ENCODE measurements at places on chromosomes 11 and 22.

DNA sequence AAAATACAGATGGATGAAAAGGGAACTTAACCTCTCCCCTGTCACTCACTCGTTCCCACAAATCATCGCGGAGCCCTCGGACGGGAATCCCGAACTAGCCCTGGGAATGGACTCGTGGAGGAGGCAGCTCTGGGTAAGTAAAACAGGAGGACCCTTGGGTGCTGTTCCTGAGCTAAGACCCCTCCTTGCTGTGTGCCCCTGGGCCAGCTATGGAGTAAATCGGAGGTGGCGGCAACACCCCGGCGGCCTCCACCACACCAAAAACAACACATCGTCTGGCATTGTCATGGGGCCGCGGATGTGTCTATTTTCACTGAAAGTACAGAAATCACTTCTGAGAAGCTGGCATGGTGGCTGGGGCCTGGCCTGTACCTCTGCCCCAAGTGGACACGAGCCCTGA is 12.1 kb downstream of the CPT1A start:
- no peak for DNase-seq

- no peak for DNase-seq
Observed at GRCh38 chr11:94283678-94284077, 20.7 kb upstream of the IZUMO1R start.

DNA sequence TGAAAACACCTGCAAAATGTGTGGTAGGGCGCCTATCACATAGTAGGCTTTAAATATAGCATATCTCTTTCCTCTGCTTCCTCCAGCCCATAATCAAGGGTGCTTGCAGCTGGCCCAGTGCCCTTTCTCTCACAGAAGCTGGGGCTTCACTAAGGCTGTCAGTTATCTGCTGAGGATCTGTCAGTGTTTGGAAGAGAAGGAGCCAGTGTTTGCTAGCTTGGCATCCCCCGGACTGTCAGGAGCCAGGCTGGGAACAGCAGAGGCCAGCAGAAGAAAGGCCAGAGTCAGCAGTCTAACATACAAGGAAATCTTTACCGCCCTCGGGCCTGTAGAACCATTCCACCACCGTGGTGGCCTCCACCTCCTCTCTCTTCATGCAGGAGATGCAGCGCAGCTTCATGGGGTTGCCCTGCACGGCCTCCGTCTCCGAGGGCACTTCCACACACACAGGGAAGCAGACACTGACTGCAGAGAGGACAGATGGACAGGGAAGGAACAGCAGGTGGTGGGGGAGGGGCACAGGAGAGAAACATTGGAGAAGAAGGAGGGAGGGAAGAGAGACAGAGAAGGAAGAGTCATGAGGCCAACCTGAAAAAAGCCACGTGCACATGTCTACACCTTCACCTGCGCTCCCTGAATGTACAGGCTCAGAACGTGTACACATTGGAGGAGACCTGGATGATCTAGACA is 9.0 kb downstream of the SCN3B start:
- no peak for DNase-seq

DNA sequence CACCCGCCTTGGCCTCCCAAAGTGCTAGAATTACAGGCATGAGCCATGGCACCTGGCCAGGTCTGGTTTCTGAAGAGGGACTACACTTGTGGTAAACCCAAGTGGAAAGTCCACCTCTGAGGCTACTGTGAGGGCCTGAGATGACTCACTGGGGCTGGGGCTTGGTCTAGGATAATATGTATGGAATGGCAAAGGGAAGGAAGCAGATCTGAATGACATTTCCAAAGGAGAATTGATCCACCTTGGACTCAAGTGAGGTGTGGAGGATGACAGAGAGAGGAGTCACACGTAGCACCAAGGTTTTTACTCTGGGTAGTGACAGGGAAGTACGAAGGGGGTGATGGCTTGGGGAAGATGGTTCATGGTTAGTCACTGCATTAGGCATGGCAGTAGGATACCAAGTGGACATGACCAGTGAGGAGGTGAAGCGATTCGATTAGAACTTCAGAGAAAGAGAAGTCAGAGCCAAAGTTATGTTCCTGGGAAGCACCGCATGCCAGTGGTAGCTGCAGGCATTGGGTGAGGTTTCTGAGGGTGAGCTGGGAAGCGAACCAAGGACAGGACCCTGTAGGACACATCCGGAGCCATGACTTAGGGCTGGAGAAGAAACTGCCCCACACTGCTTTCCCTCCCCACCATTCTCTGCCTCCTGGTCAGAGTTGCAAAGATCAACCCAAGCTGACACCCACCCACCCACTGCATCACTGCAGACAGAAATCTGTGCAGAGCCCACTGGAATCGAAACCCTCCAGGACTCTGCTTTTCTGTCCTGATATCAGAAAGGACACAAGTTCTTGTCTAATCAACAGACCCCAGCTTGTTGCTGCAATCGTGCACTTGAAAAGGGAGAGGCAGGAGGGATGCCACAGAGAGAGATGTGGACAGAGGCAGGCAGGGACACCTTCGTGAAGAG is 13.0 kb upstream of the BCL9L start:
- no peak for DNase-seq

DNA sequence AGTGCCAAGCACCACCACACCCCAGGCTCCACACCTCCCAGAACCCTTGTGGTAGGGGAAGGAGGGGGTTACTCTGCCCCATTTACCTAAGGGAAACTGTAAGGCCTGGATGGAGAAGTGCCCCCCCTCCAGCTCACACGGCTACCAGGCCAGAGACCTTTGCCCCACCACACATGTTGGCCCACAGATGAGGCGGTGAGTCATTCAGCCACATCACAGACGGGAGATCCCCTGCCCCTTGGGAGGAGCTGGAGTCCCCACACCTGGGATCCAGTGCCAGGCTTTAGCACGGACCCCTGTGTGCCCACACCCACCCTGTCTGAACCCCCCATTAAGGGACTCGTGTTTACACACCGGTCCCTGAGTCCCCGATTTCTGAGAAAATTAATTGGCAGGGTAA is 24.9 kb downstream of the CDKN1C start:
- DNase-seq, result no peak

DNA sequence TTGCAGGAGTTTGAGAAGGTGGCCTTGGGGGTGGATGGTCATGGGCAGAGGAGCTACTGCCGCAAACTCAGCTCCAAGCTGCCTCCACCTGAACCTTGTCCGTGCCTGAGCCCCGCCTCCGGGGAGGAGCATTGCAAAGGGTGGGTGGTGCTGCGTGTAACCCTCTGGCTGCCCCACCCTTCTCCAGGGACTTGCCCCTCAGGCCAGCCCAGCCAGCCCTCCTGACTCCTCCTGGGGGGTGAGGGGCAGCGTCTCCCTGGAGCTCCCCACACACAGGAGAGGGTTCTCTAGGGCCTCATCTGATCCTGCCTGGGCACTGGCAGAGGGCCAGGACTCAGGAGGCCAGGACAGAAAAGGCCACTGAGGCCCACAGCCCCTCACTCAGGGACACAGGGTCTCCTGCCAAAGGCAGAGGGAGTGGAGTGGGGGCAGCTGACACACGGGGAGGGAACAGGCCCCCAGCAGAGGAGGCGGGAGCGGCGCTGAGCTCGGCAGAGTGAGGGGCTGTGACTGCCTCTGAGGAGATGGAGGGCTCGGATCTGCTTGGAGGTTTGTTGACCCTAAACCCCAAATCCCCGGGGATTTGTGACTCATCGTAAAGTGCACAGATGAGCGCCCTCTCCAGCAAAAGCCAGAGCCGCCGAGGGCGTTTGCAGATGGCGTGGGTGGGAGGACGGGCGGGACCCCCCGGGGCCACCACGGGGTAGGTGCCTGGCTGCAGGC is 12.8 kb downstream of the BRSK2 start:
- DNase-seq, result no peak

DNA sequence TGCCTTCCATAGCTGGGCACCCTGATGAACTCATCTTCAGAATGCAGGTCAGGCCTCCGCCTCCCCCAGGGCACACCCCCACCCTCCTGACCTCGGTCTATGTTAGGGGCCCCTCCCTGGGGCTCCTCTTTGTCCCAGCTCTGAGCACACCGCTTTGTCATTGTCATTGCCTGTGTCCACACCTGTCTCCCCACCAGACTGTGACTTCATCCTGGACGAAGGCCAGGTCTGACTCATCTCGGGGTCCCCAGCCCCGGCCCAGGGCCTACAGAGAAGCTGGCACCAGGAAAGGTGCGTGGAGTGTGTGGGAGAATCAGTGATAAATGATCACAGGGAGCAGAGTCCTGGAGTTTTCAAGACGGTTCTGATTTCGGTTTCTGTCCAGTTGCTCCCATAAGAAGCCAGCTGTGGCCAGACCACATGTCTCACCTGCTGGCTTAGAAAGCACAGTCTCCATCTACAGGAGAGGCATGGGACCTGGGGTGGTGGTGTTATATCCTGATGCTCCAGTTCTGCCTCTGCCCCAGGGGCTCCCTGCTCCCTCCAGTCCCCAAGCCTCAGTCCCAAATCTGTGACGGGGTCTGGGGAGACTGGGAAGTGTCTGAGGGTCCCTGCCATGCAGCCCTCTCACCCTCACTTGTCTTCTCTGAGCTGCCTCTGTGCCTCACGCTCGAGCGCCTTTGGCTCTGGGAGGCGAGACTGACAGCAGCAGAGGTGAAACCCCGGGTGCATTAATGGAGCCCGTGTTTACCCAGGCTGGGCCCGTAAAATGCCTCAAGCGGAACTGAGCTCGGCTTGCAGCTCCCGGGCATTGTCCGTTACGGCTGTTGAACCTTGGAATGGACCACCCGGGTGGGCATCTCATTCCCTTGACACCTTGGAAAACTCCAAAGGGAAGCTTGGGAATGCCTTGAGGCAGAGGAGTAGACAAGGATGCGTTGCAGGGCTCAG is 85.5 kb upstream of the WNT11 start:
- no peak for DNase-seq

- DNase-seq, result no peak
Observed at GRCh38 chr11:12017865-12018453, 9.5 kb upstream of the DKK3 start.

GRCh38 chr22:22410121-22410520 is 98.4 kb downstream of the ZNF280B start:
- peak; percentile 41 for DNase-seq

DNA sequence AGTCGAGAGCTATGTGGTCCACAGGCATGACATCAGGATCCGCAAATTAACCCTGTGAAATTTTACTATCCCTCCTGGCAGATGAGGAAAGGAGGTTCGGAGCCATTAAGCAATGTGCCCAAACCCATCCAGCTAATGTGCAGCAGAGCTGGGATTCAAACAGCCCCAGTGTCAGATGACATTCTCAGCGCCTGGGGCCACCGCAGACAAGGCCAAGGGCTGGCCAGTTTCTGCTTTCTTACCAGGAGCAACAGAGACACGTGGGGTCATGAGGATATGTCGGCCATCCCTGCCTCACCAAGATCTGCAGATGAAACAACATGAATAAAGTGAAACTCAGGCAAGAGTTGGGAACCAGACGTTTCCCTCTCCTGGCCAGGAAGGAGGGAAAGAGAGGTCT is 110.2 kb downstream of the TENM4 start:
- peak; percentile 9 for DNase-seq

- DNase-seq, result peak; percentile 67
Observed at GRCh38 chr11:2196970-2197770, 25.6 kb upstream of the TH start.

DNA sequence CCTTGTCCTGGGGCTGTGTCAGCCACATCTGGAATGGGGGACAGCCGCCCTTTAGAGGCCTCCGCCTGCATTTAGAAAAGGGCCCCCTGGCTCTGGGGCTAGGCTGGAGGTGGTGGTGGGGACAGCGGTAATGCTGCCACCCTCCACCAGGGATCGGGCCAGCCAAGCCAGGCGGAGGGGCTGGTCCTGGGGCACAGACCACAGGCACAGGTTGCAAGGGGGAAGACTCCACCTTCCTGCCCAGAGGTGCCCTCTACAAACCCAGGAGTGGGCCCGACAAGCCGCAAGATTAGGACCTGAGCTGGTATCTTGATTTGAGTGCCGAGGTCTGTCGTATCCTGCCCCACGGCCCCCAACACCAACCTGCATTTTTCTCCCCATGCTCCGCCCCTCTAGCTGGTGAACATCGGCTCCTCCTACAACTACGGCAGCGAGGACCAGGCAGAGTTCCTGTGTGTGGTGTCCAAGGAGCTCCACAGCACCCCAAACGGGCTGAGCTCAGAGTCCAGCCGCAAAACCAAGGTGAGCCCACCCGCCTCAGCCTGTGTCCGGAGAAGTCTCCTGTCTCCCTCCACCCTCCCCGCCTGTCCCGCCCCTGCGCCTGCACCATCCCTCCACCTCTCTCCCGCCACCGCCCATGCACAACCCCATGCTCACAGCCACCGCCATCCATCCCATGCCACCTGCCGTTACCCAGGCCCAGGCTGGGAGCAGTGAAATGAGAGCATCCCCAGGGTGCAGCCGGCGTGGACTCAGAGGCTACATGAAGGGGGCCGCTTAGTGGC is 7.6 kb downstream of the KCTD17 start:
- DNase-seq, result no peak

DNA sequence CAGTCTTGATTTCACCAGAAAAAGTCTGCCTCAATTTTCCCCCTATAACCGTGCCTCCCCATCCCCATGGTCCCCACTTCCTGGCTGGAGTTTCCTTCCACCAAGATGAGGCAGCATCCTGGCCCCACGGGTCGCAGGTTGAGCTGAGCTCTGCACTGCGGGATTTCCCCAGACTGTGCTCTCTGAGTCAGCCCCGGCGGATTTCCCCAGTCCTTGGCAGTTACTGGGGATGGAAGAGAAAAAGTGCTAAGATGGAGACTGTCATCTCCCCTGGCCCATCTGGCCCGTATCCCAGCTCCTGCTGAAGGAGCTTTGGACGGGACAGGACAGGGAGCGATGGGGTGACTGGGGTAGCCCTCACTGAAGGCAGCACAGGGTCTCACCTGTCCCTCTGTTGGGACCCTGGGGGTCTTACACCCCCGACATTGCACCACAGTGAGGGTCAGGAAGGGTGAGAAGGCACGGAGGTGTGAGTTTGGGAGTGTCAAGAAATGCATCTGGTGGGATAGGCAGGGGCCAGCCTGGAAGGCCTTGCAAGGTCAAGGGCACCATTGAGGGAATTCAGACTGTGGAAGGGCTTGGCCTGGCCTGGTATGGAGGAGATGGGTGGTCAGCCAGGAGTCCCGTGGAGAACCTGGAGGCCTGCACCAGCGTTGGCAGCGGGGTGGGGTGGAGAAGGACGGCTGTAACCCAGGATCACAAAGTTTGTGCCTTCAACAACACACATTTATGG is 36.5 kb downstream of the NADSYN1 start:
- DNase-seq, result no peak

DNA sequence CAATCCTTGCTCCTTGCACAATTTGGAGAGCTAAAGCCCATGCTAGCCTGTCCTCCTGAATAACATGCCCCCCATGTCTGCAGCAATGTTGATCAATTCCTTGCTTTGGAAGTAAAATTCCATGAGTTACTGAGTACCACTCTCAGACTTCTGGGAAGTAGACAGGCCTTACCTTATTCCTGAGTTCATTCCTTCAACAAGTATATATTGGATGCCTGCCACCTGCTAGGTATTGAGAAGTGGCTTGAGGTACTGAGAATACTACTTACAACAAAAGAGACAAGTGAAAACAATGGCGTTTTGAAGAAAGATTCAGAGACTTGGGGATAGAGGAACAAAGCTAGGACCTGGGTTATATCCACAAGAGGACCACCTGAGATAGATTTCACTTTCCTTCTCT is 12.4 kb downstream of the PATE2 start:
- no peak for DNase-seq

DNA sequence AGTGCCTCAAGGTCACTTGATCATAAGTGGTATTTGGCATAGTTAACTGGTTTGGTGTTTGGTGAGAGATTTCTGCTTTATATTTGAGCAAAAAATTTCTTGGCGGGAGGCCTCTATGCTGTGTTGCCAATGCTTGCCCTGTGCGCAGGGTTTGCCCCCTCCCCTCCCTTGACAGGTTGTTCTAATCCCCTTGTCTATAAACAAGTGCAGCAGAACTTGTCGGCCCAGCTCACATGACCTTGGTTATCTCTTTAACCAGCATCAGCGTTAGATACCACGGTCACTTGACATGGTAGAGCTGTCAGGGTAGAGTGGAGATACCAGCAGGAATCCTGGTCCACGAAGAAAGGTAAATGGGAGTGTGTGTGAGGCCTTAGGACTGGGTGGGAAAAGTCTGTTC is 35.6 kb downstream of the MARK2 start:
- no peak for DNase-seq
